ENCODE measurements at places on chromosomes 4 and X.

- DNase-seq = no peak
These were observed 175.9 kb downstream of the SHROOM3 start for GRCh38 chr4:76610751-76611547.

DNA sequence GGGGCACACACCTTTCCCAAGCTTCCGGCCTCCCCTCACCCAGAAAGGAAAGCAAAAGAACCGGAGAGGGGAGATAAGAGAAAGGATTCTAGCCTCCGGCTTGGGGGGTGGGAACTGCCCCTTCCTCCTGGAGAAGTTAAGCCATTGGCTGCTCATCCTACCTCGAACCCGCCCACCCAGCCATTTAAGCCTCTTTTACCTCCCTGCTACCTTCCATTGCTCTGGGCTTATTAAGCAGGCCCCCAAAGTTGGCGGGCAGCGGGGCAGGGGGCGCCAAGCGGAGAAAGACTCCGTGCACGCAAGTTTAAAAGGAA, 2.3 kb downstream of the MAML3 start:
- DNase-seq = no peak

DNA sequence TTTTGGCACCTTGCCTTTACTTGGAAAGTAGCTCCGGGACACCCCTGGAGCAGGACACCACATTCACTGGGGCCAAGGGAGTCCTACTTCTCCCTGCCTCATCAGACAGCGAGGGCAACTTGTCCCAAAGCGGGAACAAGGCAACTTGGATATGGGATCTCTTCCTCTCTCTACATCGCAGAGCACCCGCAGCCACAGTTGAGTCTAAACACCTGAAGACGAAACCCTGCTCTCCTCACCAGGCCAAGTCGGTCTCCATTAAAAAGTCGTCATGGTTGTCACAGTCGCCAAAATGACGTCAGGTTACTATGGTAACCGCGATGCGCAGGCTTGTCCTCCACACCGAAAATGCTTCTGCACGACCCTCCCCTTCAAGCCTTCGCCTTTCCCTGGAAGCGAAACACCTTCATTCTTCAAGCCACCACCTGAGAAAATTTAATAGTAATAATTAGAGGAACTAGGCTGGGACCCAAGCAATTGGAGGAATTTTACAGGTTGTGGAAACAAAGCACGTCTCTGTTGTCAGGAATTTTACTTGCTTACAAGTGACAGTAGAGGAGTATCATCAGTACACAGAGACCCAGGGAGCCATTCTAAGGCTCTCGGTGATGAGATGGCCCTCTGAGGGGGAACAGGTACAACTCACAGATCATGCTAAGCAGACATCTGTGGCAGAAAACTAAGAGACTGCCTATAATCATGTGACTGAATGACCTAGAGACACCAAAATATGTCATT, 30.5 kb upstream of the TCEAL4 start:
- DNase-seq = peak; percentile 58

GRCh38 chrX:107117993-107118321, 665 bp downstream of the RBM41 start:
- no peak for DNase-seq

DNA sequence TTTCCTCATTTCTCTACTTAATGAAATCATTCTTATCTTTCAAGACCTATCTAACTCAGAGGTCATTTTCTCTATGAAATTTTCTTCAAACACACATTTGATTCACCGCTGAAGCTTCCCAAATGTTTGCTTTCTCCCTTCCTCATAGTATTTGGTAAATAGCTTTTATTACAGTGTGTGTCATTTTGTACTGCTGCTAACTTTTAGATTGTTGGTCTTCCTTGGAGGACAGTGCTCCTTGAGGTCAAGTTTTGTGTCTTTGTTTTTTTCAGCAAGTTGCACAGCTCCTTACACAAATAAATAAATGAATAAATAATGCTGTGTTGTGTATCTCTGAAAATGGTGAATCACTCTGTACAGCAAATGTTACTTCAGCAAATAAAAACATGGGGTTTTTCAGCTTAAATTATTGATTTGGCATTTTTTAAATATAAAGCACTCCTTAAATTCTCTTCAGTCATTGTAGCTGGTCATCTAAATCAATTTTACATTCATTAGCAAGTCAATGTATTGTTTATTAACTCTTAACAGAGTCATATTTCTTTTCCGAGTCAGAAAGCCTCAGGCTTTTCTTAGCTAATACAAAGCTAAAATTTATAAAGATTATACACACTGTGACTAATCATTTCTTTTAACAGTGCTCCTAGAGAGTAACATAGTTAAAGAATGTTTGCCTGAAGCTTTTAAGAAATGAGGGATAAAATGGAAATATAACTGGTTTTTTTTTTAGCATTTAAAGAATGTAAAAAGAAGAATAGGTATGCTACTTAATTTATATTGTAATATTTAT, 30.1 kb upstream of the MAD2L1 start:
- no peak for DNase-seq

- DNase-seq = no peak
These were observed 16.1 kb downstream of the MED14 start for GRCh38 chrX:40719218-40719617.

- DNase-seq = no peak
These were observed 490.3 kb upstream of the EPHA5 start for GRCh38 chr4:66160606-66161005.

All from T follicular helper cell (primary cell).